ENCODE measurements at places on chromosomes 1 and 21.

DNA sequence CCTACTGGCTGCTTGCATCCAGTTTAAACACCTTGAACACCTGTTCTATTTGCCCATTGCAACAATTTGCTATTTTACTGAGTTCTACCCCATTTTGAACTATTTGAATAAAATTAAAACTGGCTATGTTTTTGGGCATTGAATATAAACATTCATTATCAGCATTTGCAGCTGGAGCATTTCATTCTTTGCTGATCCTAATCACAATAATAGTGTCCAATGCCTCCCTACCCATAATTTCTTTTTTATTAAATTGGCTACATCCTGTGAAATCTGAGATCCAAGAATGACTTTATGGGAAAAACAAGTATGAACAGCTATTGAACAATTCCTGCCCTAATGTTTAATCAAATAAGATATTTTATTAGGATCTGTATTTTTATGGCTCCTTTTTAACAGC, 447.9 kb downstream of the PLA2G4A start:
- no peak for DNase-seq

DNA sequence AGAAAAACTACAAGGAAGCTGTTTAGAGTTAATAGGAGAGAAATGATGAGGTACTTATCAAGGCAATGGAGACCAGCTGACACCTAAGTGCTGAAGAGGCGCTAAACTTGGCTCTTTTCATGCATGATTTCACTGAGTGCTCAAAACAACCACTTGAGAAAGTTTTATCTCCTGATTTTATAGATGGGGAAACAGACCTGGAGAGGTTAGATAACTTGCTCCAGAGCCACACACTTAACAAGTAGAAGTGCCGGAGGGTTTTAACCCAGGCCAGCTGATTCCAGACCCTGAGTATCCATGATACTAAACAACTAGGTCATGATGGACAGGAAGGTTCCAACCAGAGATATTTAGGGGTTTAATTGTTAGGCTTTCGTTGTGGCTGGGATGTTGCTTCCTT, 25.9 kb downstream of the UBE2U start:
- no peak for DNase-seq

DNA sequence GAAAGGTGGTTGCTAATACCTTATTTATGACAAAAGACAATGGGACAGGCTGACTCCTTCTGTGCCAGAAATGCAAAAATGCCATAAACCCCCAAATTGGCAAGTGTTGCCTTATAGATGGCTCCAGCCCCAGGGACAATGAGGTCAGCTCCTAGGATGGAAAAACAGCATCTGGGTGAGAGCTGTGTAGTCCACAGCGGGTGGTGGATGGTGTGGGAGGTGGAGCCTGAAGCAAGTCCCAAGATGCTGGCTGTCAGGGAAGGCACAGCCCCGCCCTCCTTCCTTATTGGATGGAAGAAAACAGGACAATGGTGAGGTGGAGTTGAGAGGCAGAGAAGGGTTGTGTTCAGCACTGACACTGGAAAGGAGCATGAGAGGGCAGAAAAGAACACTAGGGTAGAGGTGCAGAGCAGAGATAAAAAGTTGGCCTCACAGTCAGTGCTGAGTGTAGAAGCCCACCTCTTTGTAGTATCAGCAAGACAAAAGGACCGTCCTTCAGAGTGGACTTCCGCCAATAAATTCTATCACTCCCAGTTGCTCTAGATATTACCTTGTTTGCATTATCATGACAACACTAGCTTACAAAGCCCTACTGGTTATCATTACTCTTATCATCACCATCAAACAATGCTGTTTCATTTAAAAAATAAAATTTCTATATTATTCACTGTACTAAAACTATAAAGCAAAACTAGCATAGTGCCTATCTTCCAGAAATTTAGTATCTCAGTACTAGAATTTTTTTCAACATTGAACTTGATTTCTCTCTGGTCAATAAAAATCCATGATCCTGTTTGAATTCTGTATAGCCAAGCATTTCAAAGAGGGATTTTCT, 3.7 kb upstream of the SDE2 start:
- DNase-seq = peak; percentile 21

DNA sequence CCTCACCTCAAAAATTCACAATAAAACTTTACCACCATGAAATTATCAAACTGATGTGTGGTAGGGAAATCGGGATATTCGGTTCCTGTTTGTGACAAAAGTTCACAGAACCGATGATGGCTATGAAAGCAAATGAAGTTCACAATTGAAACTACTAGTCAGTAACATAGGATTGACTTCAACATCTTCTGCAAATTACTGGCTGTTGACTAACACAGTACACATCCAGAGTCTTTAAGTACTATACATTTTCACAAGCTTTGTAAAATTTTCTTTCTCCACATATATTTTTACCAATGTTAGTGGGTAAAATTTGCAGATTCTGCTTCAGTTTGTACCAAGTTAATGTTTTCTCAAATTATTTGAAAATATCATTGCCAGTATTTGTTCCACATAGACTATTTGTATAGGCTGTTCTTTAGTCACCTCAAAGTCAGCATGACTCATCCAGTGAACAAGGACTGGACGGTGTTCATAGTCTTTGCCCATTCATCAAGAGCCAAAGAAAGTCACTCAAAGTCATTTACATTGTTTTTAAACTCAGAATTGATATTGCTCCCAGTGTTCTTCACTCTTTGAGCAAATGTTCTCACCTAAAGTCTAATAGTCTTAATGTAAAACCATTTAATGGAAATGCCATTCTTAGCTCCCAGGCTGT, 213.4 kb downstream of the USP25 start:
- DNase-seq = no peak

DNA sequence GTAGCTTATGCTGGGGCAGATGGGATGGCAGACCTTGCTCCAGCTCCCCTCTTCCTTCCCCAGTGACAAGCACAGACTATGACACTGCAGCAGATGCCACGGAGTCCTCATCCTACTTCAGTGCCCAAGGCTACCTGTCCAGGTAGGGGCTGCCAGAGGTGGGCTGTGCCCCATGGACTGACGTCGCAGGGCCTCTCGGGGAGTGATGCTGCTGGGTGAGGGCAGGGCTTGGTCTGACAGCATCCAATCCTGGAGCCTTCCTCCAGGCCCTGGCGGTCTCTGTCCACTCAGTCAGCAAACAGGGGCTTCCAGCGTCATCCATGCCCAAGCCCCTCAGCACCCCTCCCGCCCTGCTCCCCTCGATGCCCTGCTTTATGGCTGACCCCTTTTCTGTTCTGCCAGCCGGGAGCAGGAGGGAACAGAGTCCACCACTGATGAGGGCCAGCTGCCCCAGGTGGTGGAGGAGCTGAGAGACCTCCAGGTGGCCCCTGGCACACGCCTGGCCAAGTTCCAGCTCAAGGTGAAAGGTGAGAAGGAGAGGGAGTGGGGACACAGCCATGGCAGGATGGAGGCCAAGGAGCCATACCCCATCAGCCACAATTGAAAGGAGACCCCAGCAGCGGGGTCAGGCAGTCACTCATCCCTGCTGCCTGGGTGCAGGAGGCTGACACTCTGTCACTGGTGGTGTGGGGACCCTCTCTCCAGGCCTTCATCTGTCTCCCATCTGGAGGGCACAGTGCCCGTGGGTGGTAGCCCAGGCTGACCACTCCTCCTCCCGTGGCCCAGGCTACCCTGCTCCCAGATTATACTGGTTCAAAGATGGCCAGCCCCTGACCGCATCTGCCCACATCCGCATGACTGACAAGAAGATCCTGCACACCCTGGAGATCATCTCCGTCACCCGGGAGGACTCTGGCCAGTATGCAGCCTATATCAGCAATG, 73.6 kb downstream of the TRIM11 start:
- DNase-seq = no peak

- peak; percentile 31 for DNase-seq
Observed at GRCh38 chr21:35428489-35428888, 379.4 kb upstream of the RUNX1 start.

DNA sequence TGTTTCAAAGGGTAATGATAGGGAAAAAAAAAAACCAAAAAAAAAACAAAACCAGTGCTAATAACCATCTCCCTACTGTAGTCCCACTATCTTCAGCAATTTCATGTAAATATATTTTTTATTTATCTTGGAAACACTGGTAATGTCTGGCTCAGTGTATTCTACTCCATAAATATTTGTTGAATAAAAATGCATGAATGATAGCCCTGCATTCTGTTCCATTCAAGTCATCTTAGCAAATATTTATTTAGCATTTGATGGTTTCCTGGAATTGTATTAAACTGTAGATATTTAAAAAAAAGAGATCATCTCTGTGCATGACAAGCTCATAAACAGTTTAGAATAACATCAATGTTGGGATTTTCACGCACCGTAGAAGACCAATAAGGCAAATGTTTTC, 24.2 kb downstream of the IL23R start:
- DNase-seq = no peak

- no peak for DNase-seq
Observed at GRCh38 chr1:61638911-61639605, 85.9 kb downstream of the TM2D1 start.

GRCh38 chr1:25445993-25446538, 15.4 kb downstream of the MACO1 start:
- no peak for DNase-seq

DNA sequence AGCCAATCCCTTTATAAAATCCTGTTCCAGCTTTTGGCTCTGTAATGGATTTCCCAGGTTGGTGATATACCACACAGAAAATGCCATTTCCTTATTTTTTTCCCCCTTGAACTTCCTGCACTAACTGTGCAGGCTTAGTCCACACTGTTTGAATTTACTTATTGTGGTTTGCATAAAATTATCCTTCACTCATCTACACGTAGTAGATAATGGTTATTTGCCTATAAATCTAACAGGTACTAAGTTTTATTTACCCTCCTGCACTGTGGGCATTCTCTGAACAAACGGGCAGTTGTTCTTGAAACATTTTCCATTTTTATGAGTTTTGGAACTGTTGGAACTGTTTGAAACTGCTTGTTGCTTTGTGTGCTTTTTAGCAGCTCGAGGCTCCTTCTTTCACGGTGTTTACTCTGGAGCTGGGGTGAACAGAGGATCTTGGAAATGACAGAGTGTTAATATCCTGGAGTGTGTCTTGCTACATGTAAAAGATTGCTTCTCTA, 23.0 kb upstream of the KIFAP3 start:
- DNase-seq = no peak

GRCh38 chr1:82485591-82486369, 685.0 kb downstream of the ADGRL2 start:
- DNase-seq = no peak

DNA sequence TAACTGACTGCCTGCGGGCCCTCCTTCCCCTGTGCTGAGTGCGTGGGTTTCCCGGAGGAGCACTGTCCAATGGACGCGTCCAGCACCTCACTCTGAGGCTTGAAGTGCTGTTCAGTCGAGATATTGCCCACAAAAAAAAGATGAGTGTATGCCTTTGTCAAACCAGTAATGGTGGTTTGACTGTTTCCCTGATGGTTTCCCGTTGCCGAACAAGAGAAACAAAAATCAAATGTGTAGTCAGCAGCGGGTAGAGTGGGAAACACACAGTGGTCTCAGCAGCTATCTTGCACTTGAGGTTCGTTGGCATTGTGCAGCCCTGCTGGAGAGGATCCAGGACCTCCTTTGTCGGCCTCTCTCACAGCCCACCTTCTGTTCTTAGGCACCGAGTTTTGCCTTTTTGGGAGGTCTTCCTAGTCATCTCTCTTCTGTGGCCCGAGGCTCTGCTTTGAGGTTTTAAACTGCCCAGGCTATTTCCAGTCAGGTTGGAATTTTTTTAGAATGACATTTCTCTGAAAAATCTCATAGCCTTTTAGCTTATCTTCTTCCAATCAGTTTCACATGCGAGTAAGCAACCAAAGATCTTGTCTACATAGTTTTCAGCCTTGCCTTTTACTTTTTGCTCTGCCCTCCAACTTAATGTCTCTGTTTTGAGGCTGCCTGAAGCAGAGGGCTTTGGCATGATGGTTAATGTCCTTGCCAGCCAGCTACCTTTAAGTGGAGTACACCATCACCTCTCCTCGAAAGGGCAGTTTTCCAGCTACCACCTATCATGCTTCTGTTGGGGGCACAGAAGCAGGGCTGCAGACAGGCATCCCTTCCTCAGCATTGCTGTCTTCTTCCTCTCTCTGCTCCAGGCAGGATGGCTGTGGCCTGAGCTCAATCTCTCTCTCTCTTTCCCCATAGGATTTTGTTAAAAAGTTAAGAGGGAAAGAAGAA, 132.3 kb downstream of the URB2 start:
- DNase-seq = no peak
